ENCODE measurements at places on chromosomes 1 and 21. TPM values are rescaled to one million over a fixed set of nuclear protein-coding genes. Genes with fewer than 3 reads are reported as not detected.

Gene UBL4B
- total RNA-seq, result 0.16 TPM

Gene ESRRG
- total RNA-seq, result 1.8 TPM

Gene NFASC
- 4.7 TPM for total RNA-seq

DNA sequence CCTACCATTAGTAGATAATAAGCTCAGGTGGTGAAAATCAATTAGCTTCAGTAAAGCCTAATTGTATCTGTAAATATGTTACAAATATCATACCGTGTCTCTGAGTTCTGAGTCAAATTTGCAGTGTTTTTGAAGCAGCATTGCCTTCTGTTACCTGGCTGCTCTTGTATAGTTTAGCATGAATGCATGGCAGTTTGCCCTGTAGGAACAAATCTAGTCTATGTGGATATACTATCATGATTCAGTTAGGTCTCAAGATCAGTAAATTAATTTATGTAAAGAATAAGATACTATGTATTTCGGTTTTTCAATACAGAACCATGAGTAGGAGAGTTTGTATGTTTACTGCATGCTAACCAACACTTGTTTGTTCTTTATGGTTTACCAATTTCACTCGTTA lies 240.6 kb upstream of the C1orf105 start:
- no peak overlapping the region for H3K27ac ChIP-seq
- no peak for DNase-seq
- H3K4me3 ChIP-seq, result no peak overlapping the region

- peaks cover 33% of the 10 kb centered on the region for H3K27me3 ChIP-seq
- H3K4me1 ChIP-seq, result no peaks in the 10 kb centered on the region
- no peaks in the 10 kb centered on the region for H3K36me3 ChIP-seq
- DNase-seq, result peak; percentile 0
These were observed 4.8 kb downstream of the TP73 start for GRCh38 chr1:3657096-3657475.

- H3K27ac ChIP-seq, result no peak overlapping the region
- no peak overlapping the region for H3K4me3 ChIP-seq
- no peak for DNase-seq
- no peaks in the 10 kb centered on the region for H3K27me3 ChIP-seq
These were observed 24.5 kb upstream of the SLC26A9 start for GRCh38 chr1:205967554-205968335.

GRCh38 chr1:44500181-44501046 lies 95.4 kb downstream of the RNF220 start:
- no peak overlapping the region for H3K4me3 ChIP-seq
- no peak for DNase-seq
- no peak overlapping the region for H3K27ac ChIP-seq
- H3K27me3 ChIP-seq, result peaks cover 14% of the 10 kb centered on the region

DNA sequence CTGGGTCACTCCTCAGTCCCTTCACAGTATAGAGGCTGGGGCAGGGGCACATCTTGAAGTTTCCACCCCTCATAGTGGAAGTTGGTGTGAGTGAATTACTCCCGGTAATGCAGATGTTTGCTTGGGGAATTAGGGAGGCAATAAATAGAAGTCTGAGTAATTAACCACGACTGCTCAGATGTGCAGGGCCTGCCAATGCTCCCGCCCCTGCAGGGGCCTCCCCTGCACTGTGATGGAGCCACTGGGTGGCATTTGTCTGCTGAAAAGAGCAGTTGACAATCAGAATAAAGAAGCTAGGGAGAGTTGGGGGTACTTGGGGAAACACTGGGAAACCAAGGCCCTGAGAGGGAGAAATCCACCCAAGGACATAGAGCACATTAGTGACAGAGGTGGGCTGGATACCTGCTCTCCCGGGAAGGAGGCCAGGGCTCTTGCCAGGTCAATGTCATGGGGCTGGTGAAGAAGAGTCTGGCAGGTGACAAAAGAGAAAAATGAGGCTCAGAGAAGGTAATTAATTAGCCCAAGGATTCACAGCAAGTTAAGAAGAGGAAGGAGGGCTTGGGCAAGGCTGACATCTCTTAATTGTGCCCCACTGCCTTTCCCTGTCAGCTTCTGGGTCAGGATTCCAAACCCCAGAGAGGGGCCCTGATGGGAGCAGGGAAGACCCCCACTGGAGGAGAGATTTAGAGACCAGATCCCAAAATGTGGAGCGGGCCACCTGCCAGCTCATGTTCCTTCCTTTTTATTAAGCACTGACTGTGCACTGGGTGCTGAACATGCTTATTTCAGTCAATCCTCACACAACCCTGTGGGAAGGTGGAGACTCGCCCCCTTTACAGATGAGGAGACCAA lies 436.2 kb downstream of the MATN1 start:
- H3K4me3 ChIP-seq, result no peak overlapping the region
- H3K36me3 ChIP-seq, result no peaks in the 10 kb centered on the region
- no peak overlapping the region for H3K27ac ChIP-seq
- no peak for DNase-seq
- no peaks in the 10 kb centered on the region for H3K27me3 ChIP-seq
- H3K4me1 ChIP-seq, result no peaks in the 10 kb centered on the region

- peaks cover 21% of the 10 kb centered on the region for H3K4me1 ChIP-seq
- H3K36me3 ChIP-seq, result no peaks in the 10 kb centered on the region
- no peaks in the 10 kb centered on the region for H3K27me3 ChIP-seq
- peak overlapping the region; percentile 1 for H3K27ac ChIP-seq
These were observed 2.8 kb upstream of the EYA3 start for GRCh38 chr1:28091043-28091781.

DNA sequence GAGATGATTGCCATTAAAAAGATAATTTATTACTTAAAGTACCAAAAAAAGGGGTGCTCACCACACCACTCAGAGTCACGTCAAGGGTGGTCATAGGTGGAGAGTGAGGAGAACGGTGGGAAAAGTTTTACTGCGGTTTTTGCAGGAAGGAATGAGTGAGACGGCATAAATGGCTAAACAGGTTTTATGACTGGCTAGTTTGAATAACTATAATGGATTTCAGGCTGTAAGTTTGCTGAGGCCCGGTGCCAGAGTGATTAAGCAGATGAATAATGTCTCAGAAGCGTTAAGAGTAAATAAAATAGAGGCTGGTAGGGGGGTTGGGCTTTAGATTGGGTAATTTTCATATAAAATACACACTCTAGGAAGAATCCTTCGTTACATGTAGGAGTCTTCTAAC lies 1337.8 kb downstream of the AMY1C start:
- no peak overlapping the region for H3K4me3 ChIP-seq
- H3K27me3 ChIP-seq, result no peaks in the 10 kb centered on the region
- no peak overlapping the region for H3K27ac ChIP-seq
- no peaks in the 10 kb centered on the region for H3K36me3 ChIP-seq
- no peak for DNase-seq

- H3K36me3 ChIP-seq, result no peaks in the 10 kb centered on the region
- no peak for DNase-seq
- H3K4me3 ChIP-seq, result no peak overlapping the region
- H3K27ac ChIP-seq, result no peak overlapping the region
These were observed 65.5 kb upstream of the DPYD start for GRCh38 chr1:97986041-97987005.

- H3K4me3 ChIP-seq, result no peak overlapping the region
- H3K36me3 ChIP-seq, result no peaks in the 10 kb centered on the region
- H3K27me3 ChIP-seq, result no peaks in the 10 kb centered on the region
- H3K27ac ChIP-seq, result peak overlapping the region; percentile 66
- no peaks in the 10 kb centered on the region for H3K4me1 ChIP-seq
- peak; percentile 67 for DNase-seq
These were observed 54.4 kb downstream of the MAB21L3 start for GRCh38 chr1:116165572-116165971.

GRCh38 chr21:45802425-45802824 lies 158.9 kb downstream of the PCBP3 start:
- peaks cover 2% of the 10 kb centered on the region for H3K27me3 ChIP-seq
- no peaks in the 10 kb centered on the region for H3K36me3 ChIP-seq
- no peak overlapping the region for H3K27ac ChIP-seq
- no peak overlapping the region for H3K4me3 ChIP-seq
- H3K4me1 ChIP-seq, result no peaks in the 10 kb centered on the region

- H3K27ac ChIP-seq, result peak overlapping the region; percentile 91
- H3K4me3 ChIP-seq, result peak overlapping the region; percentile 35
- H3K36me3 ChIP-seq, result no peaks in the 10 kb centered on the region
These were observed 5.2 kb downstream of the ITPKB start for GRCh38 chr1:226733876-226734275.

DNA sequence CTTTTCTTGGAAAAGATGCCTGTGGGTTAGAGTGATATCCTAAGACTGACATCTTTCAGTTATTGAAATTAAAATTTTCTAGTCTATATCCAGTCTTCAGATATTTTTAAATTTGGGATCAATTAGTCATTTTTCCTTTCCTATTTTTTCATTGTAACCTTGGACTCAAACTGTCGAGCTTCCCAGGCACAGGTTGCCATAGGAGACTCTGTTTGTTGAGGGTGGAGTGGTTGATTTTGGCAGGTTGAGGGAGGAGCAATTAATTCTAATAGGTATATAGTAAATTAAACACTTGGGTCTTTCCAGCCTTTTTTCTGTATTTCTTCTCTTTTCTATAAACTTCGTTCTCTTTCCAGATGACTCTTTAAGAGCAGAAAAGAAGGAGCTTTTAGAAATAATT lies 326.8 kb downstream of the ASTN1 start:
- no peaks in the 10 kb centered on the region for H3K36me3 ChIP-seq
- DNase-seq, result no peak
- no peak overlapping the region for H3K27ac ChIP-seq
- H3K27me3 ChIP-seq, result no peaks in the 10 kb centered on the region
- no peaks in the 10 kb centered on the region for H3K4me1 ChIP-seq
- no peak overlapping the region for H3K4me3 ChIP-seq

- DNase-seq, result no peak
- no peaks in the 10 kb centered on the region for H3K27me3 ChIP-seq
- no peak overlapping the region for H3K27ac ChIP-seq
These were observed 228.8 kb downstream of the TGFB2 start for GRCh38 chr1:218573925-218574324.

DNA sequence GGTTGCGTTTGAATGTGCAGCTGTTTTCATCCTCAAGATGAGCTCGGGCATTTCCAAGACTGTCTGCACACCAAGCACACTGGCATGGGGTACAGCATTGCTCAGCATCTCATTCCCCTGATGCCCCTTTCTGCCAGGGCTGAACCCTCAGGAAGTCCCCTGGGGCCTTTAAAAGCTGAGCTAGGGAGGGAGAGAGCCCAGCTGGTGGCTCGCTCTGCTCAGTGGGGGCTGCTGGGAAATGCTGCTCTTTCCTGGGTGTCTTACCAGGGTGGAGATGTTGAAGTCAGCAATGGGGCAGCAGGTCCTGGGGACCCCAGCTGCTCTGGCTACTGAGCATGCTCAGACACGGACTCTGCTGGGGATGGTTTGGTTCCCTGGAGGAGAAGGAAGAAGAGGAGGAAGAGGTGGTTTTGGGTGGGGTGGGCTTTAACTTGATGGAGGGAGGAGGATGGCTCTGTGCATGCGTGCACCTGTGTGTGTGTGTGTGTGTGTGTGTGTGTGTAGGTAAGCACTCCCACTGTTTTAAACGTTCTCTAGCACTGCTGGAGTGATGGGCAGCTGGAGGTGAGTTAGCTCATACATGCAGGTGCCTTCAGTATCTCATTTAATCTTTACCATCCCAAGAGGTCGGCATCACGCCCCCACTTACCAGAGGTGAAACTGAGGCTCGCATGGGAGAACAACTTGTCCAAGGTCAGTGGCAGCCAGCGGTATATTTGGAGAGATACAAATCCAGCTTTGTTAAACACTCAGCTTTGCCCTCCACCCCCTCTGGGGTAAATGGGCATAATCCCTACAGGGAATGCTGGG lies 40.9 kb downstream of the ACTL8 start:
- no peak for DNase-seq
- no peaks in the 10 kb centered on the region for H3K36me3 ChIP-seq

DNA sequence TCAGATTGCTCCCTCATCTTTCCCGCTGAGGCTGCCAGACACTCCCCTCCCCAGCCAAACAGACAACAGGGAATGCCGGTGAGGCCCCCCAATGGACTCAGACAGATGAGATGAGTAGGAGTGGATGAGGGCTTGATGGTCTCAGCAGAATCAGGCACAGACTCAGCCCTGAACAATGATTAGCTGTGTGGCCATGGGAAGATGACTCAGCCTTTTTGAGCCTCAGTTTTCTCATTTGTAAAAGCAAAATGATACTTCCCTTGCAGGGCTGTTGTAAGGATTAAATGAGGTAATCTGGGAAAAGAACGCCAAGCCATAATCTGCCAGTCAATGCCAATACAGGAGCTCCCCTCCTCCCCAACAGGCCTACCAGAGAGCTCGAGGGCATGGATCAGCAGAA lies 12.4 kb downstream of the C1orf198 start:
- no peak for DNase-seq
- peak overlapping the region; percentile 86 for H3K27ac ChIP-seq
- no peaks in the 10 kb centered on the region for H3K27me3 ChIP-seq
- no peak overlapping the region for H3K4me3 ChIP-seq
- H3K4me1 ChIP-seq, result peaks cover 89% of the 10 kb centered on the region
- H3K36me3 ChIP-seq, result no peaks in the 10 kb centered on the region

- no peak overlapping the region for H3K4me3 ChIP-seq
- H3K4me1 ChIP-seq, result peaks cover 60% of the 10 kb centered on the region
- H3K27ac ChIP-seq, result peak overlapping the region; percentile 60
- no peaks in the 10 kb centered on the region for H3K36me3 ChIP-seq
- DNase-seq, result peak; percentile 83
These were observed 70.8 kb downstream of the PLPP3 start for GRCh38 chr1:56508523-56508983.

DNA sequence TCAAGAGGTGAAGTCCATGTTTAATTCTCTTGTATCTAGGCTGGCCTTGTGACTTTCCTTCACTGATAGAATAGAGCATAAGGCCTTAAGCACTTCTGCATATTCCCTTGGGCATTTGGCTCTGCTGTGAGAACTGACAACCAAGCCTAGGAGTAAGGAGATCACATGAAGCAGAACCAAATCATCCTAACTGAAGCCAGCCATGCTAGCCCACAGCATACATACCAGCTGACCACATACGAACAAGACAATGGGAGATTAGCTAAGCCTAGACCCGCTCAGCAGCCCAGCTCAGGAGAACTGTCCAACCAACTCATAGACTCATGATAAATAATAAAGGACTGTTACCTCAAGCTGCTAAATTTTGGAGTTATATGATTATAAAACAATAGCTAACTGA lies 114.6 kb upstream of the NEK7 start:
- no peak for DNase-seq
- H3K27me3 ChIP-seq, result no peaks in the 10 kb centered on the region
- no peaks in the 10 kb centered on the region for H3K4me1 ChIP-seq
- H3K27ac ChIP-seq, result no peak overlapping the region
- H3K36me3 ChIP-seq, result no peaks in the 10 kb centered on the region

All from gastrocnemius medialis (tissue), 4 donors.